ENCODE measurements at places on chromosomes 1 and 21. TPM values are rescaled to one million over a fixed set of nuclear protein-coding genes. Genes with fewer than 3 reads are reported as not detected.

Gene PRKAA2
- total RNA-seq: 35.2 TPM

Gene FOXD2
- total RNA-seq: 0.31 TPM

DNA sequence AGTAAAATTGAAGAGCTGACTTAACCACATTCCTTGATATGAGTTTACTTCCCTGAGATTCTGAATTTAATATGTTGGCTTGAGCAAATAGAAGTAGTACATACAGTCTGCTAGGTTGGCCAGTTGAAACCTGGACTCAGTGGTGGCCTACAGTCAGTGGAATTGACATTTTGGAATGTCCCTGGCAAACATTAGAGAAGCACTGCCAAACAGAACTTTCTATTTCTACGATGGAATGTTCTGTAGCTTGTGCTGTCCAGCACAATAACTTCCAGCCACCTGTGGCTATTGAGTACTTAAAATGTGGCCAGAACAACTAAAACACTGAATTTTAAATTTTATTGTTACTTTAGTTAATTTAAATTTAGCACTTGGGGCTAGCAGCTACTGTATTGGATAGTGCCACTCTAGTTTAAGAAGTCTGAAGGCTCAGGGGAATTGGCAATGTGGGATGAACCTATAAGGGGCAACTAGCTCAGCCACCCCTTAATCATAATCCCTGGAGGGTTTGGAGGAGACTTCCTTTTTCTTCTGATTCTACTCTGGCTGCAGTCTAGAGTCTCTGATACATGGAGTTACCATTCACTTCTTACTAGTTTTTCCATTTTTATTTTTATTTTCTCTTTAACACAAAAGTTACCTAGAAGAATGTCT, 10.3 kb upstream of the TEDDM1 start:
- no peak for DNase-seq

GRCh38 chr1:92081031-92081430, 886 bp downstream of the BTBD8 start:
- no peak for DNase-seq

DNA sequence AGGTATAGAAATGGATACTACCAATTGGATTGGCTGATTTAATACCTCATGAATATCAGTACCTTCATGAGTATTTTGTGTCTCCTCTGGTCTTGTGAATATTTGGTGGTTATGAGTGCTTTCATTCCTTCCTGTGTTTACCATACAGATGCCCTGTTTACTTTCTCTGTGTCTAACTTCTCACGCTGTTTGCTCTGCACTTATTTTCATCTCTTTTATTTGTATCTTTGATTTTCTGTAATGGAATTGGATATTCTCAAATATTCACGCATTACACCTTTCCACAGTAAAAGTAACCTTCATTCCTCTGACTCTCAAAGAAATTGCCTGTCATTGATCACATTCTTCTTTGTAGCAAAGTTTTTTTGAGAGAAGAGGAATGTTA, 16.8 kb downstream of the CNST start:
- DNase-seq: no peak

DNA sequence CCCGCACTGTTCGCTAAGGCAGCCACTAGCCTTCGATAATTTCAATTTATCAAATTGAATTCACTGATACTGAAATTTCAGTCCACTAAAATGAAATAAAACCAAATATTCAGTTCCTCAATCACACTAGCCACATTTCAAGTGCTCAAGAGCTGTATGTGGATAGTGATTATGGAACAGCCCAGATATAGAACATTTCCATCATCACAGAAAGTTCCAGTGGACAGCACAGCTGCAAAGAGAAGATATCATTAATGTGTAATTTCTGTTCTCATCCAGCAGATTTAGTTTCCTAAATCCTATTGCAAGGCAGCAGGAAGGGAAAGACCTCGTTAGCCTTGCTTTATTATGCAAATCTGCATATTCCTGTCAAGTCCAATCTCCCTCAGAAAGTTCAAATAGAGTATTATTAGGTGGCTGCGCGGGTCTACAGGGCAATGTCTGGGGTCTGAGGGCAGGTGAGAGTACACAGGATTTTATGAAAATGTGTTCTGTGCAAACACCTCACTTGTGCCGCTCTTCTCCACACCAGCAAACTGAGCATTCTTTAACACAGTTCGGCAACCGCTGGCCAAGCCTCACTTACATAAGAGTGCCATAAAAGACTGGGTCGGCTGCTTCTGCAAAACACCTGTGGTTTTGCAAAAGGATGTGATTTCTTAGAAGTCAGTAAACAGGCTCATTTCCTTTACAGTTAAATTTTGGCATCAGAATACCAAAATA, 22.4 kb downstream of the CAPZB start:
- DNase-seq: no peak

- DNase-seq: no peak
These were observed 218.6 kb downstream of the URB2 start for GRCh38 chr1:229844675-229845074.

Measured in occipital lobe (tissue), 3 donors.